Astrocyte (in vitro differentiated cells and primary cell): ENCODE measurements at places on chromosomes 4 and X.

DNA sequence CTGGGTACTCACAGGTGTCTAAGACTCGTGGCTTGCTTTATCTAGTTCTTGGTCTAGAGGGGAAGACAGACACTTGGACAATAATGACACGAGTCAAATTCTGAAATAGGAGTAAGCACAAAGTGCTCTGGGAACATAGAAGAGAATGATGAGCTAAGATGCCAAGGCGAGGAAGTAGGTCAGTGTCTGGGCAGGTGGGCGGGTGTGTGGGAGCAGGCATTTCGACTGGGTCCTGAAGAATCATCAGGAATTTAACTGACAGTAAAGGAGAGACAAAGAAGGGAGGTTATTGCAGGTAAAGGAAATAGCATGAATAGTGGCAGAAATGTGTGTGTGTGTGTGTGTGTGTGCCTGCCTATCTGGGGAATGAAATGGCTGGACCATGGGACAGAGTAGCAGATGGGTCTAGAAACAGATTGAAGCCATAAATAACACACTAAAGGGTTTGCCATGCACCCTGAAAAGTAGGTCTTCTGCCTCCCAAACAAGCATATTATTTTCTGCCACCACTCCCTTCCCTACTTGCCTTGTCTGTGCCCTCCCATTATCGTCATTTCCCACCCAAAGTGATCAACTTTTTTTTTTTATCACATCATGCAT, 58.4 kb upstream of the SLC25A43 start:
- no peak for DNase-seq

- DNase-seq: peak; percentile 89
Measured at GRCh38 chrX:47144626-47145394, at the start of the genes NDUFB11 and RBM10. Gene NDUFB11 (minus strand): TSS chrX:47144702. CDS start chrX:47144679, 23 bp downstream. Gene RBM10 (plus strand): TSS chrX:47145221. CDS start chrX:47147482, 2,261 bp downstream.

DNA sequence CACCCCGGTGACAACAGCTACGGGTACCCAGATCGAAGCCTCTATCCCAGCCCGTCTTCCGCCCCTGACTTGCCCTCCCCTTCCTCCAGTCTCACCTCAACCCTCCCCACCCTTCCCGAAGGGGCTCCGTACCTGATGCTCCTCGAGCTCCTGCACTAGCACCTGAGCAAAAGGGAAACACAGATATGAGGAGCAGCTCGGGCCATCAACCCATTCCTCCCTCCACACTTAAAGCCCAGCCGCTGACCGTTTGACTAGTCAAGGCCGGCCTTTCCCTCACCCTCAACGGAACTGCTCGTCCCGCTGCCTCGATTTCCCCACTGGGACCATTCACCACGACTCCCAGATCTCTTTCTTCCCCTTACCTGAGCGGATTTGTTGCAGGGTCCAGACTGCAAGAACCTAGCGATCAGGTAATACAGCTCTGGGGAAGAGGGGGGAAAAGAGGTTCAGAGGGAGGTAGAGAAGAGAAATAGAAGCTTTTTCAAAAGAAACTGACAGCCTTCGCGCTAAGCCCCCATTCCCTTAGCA, 731 bp downstream of the BRWD3 start:
- no peak for DNase-seq

DNA sequence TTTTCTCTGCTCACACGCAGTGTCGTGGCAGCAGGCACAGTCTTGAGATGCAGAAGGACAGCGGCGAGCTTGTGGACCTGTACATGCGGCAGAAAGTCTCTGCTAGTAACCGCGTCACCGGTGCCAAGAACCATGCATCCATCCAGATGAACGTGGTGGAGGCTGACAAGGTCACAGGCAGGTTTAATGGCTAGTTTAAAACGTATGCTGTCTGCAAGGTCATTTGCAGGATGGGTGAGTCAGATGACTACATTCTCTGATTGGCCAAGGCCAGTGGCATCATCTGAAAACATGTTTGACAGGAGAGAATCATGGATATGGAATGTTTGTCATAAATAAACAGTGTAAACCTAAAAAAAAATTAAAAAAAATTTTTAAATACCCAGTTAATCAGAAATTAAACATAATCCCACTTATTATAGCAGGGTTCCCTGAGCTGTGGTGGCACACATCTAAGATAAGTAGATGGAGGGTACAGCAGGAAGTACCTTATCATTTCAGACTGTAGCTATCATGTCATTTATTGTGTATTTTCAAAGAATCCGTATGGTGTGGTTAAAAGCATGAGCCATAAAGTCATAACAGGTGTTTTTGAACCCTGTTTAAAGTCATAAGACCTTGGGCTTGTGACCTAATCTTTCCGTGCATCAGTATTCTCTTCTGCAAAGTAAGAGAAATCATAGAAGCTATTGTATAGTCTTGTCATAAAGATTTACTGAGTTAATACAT, 7.5 kb upstream of the BMP2K start:
- no peak for DNase-seq

GRCh38 chr4:138448169-138448568, 206.0 kb upstream of the SLC7A11 start:
- DNase-seq: no peak

DNA sequence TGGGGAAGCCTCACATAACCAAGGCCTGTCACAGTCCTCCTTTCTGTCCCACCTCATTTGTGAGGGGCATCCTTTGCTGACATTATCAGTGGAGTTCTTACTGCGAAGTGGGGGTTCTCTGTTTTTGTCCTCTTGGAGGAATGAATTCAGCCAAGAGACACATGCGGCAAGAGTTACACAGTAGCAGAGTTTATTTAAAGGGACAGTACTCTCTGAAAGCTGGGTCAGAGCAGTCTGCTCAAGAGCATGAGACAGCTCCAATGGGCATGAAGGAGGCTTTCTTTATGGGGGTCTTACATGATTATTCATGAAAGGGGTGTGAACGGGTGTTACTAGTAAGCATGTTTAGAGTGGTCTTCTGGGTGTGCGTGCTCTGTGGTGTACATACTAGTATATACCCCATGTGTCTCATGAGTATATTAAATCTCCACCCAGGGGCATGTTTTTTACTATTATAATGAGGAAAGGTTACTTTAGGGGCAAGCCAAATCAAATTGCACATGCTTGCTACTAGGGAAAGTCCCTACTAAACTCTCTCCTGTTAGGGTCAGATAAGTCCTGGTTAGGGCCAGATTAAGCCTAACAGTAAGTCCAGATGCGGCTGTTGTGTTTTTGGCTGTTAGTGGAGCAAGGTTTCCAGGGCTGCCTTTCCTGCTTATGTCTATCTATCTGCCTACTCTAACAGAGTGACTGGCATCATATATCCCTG, 19.8 kb upstream of the LGI2 start:
- no peak for DNase-seq

GRCh38 chrX:68411729-68412128, 21.6 kb downstream of the OPHN1 start:
- DNase-seq: no peak

DNA sequence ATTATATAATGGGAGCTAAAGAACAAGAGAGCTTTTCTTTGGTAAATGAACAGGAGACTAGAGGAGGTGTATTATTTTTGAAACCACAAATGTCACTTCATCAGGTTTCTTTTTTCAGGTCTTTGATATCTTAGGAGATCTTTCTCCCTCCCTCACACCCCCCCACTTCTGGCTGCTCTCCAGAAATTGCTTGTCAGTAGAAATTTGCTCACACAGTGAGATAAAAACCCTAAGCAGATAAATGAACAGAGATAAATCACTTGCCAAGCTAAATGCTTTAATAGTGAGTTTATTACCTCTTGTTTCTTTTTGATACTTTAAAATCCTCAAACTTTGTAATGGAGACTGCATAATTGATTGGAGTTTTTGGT, 421.2 kb upstream of the TENM3 start:
- DNase-seq: peak; percentile 73

GRCh38 chr4:146105464-146105863, 70.1 kb upstream of the LSM6 start:
- DNase-seq: no peak

DNA sequence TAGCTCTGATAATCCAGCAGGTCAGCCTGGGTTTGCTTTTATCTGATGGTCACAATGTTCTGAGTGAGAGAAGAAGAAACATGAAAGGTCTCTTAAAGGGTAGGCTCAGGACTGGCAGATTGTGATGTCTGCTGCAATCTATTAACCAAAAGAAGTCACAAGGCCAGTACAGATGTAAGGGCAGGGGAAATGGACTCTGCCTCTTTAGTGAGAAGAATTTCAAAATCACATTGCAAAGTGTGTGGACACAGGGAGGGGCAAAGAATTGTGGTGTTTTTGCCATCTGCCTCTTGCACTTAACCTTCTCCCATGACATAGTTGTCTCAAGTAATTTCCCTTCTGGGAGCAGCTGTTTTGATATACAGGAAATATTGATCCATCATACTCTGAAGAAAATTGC, 40.9 kb downstream of the IL1RAPL1 start:
- no peak for DNase-seq

DNA sequence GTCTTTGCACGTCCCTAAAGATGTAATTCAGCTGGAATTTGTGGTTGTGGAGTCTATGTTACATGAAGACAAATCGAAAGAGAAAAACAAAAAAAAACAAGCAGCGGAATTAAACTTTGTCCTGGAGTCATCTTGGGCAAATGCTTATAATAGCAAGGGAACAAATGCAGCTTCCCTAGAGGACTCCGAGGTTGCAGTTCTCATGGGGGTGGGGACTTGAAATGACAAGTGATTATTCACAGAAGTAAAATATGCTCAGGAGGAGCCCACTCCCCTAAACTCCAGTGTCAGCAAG, 362.4 kb downstream of the ARHGAP24 start:
- no peak for DNase-seq

DNA sequence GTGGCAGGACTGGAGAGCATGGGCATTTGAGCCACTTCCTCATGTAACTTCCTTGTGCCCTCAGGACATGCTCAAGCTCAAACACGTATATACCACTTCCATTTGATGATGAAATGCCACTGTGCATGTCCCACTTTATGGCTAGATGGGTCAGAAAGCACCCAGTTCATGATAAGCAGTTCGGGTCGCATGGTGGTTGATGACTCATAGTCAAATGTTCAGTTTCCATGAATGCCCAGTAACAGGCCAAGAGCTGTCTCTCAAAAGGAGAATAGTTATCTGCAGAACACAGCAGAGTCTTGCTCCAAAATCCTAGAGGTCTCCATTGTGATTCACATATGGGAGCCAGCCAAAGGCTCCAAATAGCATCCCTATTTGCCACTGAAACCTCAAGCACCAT, 48.9 kb upstream of the SPIN3 start:
- DNase-seq: no peak

DNA sequence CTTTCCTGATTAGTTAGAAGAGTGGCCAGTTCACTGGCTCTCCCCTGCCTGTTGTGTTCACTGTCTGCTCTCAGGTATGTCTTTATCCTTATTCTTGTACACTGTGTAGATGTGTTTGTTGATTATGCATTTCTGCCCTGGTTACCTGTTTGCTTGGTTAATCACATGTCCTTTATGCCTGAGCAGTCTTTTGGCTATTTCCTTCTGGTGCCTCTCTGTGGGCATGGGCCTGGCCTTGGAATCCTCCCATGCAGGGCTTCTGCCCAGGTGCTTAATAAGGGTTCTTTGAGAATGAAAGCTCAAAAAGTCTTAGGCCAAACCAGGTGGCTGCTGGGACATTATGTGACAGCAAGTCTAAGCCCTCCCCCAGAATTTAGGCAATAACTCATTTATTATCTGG, 26.5 kb downstream of the OTUD6A start:
- DNase-seq: no peak

- DNase-seq: no peak
Measured at GRCh38 chr4:4387531-4388310, 819 bp downstream of the NSG1 start.

GRCh38 chr4:98687876-98688275, 29.5 kb upstream of the TSPAN5 start:
- DNase-seq: no peak

GRCh38 chr4:3500111-3500510, 32.1 kb downstream of the LRPAP1 start:
- DNase-seq: no peak

DNA sequence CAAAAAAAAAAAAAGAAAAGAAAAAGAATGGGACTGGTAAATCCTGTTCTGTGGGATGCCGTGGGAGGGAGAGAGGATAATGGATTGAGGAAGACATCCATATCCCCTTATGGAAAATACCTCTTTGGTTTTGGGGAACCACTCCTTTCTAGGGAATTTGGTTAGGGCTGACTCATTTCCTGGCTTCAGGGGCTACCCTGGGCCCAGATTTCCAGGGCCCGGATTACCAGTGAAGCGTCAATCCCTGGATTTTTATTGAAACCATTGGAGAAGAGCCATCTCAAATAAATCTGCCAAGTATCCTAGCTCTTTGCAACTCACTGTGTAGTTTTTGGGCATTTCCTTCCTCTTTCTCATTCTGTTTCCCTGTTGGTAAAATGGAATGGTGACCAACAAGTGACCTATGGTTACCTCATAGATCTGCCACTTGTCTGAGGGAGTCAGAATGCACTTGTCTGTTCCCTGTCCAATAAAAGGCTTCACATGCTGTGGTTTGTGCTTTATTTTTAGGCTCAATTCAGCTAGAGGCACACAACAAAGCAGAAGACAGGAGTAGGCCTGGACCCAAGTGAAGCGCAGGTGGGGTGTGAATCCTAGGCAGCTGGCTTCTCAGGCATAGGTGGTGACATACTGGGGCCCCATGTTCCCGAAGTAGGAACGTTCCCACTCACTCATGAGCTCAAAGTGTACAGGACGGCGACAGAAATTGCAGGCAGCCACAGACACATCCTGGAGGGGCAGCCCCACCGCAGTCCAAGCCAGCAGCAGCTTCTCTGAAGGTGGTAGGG, 8.6 kb downstream of the APEX2 start:
- peak; percentile 68 for DNase-seq

GRCh38 chr4:159240046-159240445, 137.2 kb downstream of the RAPGEF2 start:
- DNase-seq: no peak

DNA sequence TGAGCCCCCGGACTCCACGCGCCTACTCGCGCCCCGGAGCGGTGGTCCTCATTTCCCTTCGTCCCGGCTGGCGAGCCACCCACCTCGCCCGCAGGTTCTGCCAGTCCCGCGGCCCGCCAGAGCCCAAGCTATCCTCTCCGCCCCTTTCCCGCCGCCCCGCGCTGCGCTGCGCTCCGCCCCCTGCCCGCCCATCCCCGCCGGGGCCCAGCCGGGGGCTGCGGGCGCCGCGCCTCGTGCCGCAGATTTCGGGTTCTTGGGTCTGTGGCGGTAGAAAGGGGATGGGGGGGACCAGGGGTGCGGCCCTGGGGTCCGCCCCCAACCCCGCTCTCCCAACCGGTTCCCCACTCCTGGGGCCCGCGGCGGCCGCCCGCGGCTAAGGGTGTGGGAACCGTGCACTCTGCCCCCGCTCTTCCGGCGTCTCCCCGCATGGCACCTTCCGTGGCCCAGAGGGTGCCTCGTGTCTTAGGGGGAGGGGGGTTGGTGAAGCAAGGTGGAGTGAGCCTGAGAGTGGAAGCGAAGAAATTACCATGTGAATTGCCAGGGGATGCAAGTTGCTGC, 650.8 kb upstream of the DIPK2B start:
- DNase-seq: no peak

DNA sequence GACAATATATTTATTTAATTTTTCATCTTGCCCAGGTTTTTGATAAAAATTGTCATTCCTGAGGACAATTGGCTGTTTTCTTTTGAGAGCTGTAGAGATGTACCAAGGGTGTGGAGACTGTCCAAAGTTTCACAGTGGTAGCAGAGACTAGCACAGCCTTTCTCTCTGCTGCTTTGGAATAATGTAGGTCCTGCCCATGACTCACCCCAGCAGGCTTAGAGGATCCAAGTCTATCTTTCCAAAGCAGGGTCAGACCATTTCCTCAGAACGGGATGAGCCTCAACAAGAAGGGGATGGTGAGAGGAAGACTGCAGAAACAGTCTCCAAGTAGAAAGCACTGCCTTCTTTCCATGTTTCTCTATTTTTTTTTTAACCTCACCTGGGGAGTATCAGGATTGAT, 131.5 kb upstream of the RPL34 start:
- peak; percentile 18 for DNase-seq

- no peak for DNase-seq
Measured at GRCh38 chr4:7710576-7711306, 228.9 kb downstream of the AFAP1 start.

- DNase-seq: peak; percentile 62
Measured at GRCh38 chr4:159487284-159487747, 384.4 kb downstream of the RAPGEF2 start.
